Iris pigment epithelial cell (primary cell): ENCODE measurements at places on chromosomes 12 and 14.
A peak's percentile ranks its signal among the peaks of the same experiment; 100 is the strongest.

DNA sequence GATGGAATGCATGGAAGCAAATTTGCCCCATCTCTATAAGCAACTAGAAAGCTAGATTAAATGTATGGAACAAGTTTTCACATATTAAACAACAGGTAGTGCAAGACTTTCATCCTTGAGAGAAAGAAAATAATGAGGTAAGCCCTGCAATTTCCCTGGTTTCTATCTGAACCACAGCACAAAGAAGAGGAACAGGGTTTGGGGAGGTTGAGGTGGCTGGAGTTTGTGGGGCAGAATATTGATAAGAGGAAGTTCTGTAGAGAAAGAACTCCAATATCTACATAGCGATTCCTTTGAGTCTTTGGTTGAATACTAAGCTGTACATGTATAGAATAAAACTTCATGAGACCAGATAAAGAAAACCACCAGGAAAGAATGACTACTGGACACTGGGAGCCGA lies 96.3 kb upstream of the CCND2 start:
- DNase-seq, result no peak

DNA sequence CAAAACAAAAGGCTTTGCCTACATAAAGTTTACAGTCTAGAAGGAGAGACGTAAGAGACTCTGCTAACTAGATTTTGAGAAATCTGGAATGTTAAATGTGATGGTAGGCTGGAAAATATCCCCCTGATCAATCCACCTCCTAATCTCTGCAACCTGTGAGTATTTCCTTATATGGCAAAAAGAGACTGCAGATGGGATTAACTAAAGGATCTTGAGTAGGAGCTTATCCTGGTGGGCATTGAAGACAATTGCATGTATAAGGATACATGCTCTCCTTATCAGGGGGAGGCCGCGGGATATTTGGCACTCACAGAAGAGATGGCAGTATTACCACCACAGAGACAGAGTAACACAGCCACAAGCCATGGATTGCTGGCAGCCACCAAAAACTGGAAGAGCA lies 95.2 kb downstream of the EGLN3 start:
- DNase-seq, result no peak

- no peak for DNase-seq
These were observed 19.6 kb downstream of the EPS8 start for GRCh38 chr12:15769586-15769985.

GRCh38 chr14:104518659-104519350 lies 60.8 kb upstream of the C14orf180 start:
- no peak for DNase-seq

DNA sequence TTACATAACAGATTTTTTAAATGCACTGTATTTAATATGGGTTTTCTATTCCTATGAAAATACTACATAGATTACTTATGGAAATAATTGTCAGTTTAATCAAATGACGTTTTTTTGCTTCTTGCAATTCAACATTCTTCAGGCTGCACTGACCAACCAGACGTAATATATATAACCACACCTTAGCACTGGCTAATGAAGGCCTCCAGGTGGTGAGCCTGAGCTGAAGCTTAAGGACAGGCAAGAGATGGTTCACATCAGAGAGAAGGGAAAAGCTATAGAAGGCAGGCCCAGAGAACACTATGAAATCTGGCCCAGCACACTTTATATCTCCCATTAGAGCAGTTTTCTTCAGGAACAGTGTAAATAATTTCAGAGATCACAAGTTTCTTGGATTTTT lies 2.8 kb upstream of the MDGA2 start:
- DNase-seq, result no peak

GRCh38 chr12:100503228-100503628 lies 29.6 kb downstream of the NR1H4 start:
- no peak for DNase-seq

- DNase-seq, result peak; percentile 3
These were observed 10.1 kb upstream of the RPL10L start for GRCh38 chr14:46661728-46662127.

- no peak for DNase-seq
These were observed 30.7 kb downstream of the FBRSL1 start for GRCh38 chr12:132520421-132521199.

GRCh38 chr14:55228261-55228660 lies 36.9 kb upstream of the DLGAP5 start:
- DNase-seq, result no peak

DNA sequence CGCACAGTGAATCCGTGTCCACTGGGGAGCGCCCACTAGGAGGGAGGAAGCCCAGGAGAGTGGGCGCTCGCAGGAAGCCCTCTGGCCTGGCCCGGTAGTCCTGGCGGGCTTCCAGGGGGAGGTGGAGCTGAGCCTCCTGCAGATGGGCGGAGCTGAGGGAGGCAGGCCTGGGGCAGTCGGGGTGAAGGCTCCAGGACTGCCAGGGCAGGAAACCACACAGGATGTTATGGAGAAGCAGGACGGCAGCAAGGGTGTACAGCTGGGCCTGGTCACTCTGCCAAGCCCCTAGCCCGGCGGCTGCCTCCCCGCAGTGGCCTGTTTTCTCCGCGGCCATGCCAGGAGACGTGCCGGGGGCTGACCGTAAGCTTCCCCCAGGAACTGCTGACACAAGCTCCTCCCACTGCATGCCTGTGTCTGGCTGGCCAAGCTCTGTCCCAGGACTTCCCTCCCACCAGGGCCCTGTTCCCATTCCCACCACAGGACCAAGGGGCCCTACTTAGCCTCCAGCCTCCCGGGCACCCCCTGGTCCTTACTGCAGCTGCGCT lies 143.4 kb upstream of the C14orf180 start:
- DNase-seq, result peak; percentile 55

DNA sequence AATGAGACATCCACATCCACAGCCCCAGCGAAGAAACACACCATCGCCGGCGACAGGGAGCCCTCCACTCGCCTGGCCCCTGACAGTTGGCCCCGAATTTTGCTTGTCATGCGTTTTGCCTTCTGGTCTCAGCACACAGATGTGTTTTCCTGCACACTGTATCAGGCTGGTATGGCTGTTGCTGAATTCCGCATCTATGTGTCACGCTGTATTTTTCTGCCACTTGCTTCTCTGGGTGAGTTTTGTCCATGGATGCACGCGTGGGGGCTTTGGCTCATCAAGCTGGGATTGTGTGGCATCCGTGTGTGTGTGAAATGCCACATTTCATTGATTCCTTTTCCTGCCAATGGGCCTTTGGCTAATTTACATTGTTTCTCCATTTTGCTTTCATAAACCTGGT lies 26.5 kb downstream of the ARL6IP4 start:
- peak; percentile 9 for DNase-seq

DNA sequence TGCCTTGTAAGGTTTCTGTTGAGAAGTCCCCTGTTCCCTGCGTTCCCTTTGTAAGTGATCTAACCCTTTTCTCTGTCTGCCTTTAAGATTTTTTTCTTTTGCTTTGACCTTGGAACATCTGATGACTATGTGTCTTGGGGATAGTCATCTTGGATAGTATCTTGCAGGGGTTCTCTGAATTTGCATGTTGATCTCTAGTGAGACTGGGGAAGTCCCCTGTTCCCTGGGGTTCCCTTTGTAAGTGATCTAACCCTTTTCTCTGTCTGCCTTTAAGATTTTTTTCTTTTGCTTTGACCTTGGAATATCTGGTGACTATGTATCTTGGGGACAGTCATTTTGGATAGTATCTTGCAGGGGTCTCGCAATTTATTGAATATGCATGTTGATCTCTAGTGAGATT lies 38.2 kb upstream of the TMX1 start:
- DNase-seq, result no peak

GRCh38 chr12:40106655-40107054 lies 774 bp upstream of the SLC2A13 start:
- no peak for DNase-seq

GRCh38 chr14:76706811-76707210 lies 54.5 kb upstream of the VASH1 start:
- no peak for DNase-seq

DNA sequence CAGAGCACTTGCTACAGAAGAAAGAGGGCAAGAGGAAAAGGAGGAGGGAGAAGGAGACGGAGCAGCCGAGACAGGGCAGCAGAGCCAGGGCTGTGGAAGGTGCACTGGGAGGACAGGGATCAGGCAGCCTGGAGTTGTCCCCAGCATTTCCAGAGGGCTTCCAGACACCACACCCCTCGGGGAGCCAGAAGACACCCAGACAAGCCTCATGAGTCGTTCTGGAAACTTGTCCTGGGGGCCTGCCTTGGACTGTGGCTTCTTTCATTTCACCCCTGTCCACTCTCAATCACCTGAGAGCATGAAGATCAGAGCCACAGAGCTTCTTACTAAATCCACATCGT lies 14.1 kb downstream of the CMKLR1 start:
- DNase-seq, result no peak

GRCh38 chr14:100031506-100032281 lies 33.5 kb upstream of the EVL start:
- peak; percentile 99 for DNase-seq

- no peak for DNase-seq
These were observed 48.6 kb downstream of the NKX2-1 start for GRCh38 chr14:36471431-36471830.

DNA sequence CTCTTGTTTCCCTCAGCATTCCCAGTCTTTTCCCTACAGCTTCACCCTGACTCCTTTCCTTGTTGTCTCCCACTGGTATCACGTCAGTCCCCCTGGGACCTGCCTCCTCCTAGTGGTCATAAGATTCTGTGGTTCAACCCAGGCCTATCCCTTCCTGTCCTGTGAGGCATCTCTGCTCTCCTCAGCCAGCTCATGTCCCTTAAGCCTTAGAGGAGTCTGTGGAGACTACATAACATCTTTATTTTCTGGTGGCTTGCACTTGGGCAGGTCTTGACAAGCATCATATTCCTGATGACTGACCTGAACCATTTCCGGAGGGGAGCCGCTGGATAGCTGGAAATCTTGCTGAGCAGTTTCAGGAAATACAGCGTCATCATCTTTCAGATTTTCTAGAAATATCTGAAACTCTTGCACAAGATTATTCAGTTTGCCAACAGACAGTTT lies 688 bp downstream of the C12orf71 start:
- DNase-seq, result no peak

DNA sequence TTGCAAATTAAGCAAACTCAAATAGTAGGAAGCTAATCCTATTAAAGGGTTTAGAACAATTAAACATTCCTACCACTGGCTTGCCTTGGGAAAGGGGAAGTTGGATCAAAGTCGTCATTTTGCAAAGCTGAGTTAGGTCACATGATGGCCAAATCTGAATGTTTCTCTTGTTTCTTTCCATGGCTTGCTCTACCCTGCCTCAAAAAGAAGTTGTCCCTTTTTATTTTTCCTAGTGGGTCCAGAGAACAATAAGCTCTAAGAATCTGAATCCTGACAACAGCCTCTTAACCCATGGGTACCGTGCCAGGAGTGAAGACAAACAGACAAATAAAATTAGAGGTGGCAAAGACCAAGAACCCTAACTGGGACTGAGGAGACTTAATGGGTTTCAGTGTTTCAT lies 26.2 kb upstream of the NPFF start:
- no peak for DNase-seq

DNA sequence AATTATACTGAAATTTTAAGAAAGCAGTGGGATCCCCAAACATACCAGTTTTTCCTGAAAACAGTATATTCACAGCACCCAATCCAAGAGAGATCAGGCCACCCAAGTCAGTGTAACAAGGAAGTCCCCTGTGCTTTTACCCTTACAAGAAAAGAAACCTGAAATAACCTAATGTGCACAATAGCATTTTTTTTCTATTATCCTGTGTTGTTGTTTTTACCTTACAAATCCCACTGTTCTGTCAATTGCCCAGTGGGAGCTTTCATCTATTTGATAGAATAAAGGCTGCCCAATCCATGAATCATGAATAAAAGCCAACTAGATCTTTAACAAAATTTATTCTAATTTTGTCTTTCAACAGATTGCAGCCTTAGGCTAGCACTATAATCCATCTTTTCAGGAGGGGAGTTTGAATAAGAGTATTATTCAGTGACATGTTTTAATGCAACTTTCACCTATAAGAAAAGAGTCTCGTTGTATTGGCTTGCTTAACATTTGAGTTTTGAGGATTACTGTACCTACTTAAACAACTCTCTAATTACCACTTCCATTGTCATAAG lies 457.4 kb downstream of the TRHDE start:
- DNase-seq, result no peak

GRCh38 chr12:54253240-54253639 lies 26.7 kb downstream of the CBX5 start:
- no peak for DNase-seq

DNA sequence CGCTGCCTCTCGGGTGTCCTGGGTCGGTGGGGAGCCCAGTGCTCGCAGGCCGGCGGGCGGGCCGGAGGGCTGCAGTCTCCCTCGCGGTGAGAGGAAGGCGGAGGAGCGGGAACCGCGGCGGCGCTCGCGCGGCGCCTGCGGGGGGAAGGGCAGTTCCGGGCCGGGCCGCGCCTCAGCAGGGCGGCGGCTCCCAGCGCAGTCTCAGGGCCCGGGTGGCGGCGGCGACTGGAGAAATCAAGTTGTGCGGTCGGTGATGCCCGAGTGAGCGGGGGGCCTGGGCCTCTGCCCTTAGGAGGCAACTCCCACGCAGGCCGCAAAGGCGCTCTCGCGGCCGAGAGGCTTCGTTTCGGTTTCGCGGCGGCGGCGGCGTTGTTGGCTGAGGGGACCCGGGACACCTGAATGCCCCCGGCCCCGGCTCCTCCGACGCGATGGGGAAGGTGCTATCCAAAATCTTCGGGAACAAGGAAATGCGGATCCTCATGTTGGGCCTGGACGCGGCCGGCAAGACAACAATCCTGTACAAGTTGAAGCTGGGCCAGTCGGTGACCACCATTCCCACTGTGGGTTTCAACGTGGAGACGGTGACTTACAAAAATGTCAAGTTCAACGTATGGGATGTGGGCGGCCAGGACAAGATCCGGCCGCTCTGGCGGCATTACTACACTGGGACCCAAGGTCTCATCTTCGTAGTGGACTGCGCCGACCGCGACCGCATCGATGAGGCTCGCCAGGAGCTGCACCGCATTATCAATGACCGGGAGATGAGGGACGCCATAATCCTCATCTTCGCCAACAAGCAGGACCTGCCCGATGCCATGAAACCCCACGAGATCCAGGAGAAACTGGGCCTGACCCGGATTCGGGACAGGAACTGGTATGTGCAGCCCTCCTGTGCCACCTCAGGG lies 679 bp downstream of the ARF6 start:
- DNase-seq, result peak; percentile 59

DNA sequence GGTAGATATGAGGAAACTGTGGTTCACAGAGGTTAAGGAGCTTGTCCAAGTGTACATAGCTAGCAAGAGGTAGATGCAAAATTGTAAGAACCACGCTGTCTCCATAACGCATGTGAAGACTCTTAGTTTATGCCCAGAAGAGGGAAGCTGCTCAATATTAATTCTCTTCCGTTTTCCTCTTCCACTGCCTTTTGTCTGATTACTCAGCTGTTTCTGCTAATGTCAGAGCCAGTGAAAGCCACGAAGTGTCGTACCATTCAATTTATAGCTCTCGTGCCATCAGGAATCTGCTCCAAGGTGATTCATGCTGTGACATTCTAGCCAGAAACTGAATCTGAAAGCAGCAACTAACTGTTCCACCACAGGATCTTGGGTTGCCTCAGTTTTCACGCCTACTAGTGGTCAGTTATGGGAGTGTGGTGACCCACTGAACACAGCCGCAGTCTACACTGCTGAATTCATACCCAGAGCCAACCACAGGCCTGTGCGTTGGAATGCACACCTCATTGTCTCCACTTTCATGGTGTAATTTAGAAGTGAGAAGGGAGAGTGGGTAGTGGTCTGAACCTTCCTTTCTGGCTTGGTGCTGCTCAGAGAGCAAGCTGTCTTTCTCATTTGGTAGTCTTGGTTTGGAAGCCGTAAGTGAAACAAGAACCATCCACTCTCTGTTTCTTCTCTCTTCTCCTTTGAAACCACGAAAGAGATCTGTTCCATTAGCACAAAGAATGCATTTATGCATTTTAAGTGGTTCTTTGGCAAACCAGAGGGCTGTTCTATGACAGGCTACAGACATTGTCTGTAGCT lies 74.2 kb upstream of the NAP1L1 start:
- peak; percentile 71 for DNase-seq
